ENCODE measurements at places on chromosomes 3 and 15.

DNA sequence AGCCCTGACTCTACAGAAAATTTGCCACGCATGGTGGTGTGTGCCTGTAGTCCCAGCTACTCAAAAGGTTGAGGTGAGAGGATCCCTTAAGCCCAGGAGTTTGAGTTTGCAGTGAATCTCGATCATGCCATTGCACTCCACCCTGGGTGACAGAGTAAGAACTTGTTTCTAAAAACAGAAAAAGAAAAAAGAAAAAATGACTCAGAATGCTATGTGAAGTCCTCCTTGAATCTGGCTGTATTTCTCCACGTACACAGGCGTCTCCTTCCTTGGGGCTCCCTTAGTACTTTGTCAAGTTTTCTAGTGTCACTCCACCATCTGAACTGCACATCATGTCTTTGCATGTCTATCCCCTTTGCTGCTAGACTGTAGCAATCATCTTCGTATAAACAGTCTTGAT, 104.4 kb downstream of the LMLN start:
- DNase-seq = no peak

GRCh38 chr3:134665243-134665642, 14.4 kb upstream of the KY start:
- no peak for DNase-seq

DNA sequence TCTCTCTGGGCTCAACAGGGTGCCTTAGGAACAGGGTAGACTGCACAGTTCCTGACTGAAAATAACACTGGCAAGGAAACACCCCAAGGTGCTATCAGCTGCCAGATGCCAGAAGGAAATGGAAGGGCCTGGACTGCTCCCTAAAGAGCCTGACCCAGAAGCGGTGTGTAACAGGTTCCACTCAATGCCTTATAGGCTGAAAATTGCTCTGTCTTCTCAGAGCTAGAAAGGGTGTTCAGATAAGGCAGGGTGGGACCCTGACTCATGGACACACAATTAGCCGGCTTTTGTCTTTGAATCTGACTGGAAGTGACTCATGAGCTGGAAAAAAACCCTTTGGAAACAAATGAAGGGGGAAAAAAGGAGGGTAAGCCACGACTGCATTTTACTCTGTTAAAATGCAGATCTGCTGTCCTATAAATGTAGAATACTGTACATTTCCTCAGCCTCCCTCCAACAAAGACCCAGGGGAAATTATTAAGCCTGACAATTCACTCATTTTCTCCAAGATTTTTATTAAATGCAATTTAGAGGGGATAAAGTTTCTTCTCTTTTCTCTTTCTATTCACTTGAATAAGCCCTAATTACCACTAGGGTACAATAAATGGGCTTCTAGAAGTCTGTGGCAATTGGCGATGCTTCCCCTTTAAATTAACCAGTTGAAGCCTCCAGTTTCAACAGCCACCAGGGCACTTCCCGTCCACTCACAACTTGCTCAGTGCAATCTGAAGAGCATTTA, 160.2 kb upstream of the TBL1XR1 start:
- DNase-seq = no peak

GRCh38 chr15:24054547-24055245, 367.6 kb upstream of the NDN start:
- no peak for DNase-seq

DNA sequence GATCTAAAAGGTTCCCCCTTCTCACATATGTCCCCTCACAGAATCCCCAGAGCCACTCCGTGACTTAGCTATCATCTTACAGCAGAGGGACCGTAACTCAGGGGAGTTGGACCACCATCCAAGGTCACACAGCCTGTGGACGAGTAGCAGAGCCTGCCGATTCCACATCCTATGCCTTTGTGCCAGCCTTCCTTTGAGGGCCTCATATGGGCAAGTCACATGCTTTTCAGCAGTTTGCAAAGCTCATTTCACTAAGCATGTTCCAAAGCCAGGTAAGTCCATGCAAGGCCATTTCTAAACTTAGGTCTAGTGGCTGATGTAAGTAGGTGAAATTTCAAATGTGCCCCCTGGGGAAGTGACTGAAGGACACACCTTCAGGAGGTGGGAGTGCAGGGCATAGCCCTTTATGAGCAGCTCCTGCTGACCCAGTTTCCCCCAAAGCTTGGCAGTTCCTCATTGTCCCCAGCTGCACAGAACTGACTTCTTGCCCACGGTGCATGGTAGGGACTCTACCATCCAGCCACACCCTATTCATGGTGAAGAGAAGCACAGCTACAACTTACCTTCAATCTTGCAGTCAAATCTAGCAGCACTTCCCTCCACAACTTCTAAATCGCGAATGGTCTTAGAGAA, 33.3 kb upstream of the HACD2 start:
- no peak for DNase-seq

- DNase-seq = no peak
These were observed 612 bp downstream of the APPL1 start for GRCh38 chr3:57227930-57228751.

DNA sequence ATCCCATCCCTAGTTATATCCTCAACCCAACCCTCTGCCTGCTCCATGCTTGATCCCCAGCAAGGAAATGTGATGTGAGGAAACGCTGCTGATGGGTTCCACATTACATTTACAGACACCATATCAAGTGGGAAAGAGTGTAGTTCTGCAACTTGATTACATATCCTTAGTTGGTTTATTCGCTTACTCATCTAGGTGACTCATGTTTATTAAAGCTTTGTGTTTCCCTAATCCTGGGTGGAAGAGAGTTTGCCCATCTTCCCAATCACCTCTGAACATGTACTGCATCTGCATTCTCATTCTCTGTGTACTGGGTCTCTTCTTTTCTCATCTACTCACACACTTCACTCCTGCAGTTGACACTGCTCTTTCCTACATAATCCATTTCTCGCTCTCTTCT, 91.7 kb upstream of the PDZRN3 start:
- DNase-seq = no peak

DNA sequence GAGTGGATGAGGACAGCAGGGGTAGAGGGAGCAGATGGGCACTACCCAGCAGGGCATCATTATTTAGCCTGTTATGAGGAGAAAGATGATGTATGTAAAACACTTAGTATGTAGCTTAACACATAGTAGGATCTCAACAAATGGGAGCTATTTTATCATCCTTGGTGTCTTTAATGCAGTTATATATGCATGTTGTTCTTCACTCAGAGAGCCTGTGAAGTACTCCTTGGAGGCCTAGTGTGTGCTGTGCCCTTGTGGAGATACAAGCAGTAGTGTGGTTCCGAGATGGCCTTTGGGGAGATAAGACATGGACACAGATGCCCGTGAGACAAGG, 124.2 kb downstream of the LIPC start:
- no peak for DNase-seq

- DNase-seq = no peak
These were observed 3.1 kb downstream of the CSRNP1 start for GRCh38 chr3:39150148-39150802.

- no peak for DNase-seq
These were observed 9.8 kb upstream of the TXNRD3 start for GRCh38 chr3:126664591-126665214.

DNA sequence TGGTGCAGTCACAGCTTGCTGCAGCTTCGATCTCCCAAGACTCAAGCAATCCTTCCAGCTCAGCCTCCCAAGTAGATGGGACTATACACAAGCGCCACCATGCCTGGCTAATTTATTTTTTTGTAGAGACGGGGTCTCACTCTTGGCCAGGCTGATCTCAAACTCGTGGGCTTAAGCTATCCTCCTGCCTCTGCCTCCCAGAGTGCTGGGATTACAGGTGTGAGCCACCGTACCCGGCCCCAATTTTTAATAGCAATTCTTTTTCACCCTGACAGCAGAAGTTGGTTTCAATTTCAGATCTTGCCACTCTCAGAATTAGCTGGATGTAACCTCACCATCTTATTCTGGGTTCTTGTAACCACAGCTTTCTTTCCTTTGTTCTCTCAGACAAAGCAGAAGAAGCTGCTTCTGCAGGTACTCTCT, 64.8 kb downstream of the TRIM71 start:
- DNase-seq = no peak
